ENCODE measurements at places on chromosomes 5 and 9.

DNA sequence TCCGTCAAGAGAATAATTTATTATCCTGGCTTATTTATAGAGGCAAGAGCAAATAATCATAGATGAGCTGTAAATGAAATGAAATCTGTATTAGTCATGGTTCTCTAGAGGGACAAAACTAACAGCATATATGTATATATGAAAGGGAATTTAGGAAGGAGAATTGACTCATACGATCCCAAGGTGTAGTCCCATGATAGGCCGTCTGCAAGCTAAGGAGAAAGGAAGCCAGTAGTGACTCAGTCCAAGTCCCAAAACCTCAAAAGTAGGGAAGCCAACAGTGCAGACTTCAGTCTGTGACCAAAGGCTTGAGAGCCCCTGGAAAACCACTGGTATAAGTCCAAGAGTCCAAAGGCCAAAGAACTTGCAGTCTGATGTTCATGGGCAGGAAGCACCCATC lies 515.9 kb upstream of the CYLC2 start:
- DNase-seq, result peak; percentile 65

DNA sequence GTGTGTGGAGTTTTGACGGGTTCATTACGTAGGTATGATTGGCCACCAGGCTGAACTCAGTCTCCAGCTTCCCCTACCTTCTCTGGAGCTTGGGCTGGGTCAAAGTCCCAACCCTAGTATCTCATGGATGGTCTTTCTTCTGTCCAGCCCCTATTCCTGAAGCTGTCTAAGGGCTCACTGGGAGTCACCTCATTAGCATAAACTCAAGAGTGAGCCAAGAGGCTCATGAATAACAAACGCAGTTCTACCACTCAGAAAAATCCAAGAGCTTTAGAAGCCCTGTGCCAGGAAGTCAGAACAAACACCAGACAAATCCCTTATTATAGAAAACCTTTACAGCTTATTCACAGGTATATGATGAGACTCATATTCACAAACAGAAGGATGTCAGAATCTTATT lies 180.3 kb upstream of the NFIL3 start:
- DNase-seq, result no peak

DNA sequence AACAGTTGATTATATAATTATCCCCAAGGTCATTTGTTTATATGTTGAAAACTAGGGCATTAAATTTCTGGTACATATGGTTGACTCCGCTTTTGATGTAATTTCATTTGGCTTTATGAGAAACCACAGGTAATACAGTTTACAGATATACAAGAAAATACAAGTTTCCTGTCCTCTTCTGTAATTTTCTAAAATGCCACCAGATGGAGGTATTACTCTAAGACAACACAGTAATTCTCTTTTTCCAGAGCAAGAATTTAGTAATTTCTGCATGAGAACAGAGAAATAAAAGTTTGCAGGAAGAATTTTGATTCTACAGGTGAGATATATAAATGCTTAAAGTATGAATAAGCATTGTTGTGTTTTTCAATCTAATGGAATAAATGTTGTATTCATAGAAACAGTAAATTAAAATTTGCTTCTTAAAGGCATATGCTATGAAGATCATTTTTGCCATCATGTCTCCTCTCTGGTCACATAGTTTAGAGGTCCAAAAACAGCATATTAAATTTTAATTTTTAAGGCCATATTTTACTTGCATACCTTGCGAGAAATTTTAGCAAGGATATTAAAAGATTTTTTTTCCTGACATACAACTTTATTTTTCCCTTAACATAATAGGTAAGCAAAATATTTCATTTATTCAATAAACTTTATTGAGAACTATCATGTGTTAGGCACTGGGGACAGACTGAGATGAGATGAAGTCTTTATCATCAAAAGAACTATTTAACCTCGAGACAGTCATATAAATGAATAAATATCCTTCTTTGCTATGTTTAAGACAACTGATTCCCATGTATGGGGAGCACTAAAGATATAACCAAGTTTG lies 22.7 kb downstream of the CHD1 start:
- DNase-seq, result no peak

GRCh38 chr9:126131066-126132010 lies 195.3 kb upstream of the MVB12B start:
- no peak for DNase-seq

- no peak for DNase-seq
Measured at GRCh38 chr5:51387884-51388275, 4.6 kb downstream of the ISL1 start.

DNA sequence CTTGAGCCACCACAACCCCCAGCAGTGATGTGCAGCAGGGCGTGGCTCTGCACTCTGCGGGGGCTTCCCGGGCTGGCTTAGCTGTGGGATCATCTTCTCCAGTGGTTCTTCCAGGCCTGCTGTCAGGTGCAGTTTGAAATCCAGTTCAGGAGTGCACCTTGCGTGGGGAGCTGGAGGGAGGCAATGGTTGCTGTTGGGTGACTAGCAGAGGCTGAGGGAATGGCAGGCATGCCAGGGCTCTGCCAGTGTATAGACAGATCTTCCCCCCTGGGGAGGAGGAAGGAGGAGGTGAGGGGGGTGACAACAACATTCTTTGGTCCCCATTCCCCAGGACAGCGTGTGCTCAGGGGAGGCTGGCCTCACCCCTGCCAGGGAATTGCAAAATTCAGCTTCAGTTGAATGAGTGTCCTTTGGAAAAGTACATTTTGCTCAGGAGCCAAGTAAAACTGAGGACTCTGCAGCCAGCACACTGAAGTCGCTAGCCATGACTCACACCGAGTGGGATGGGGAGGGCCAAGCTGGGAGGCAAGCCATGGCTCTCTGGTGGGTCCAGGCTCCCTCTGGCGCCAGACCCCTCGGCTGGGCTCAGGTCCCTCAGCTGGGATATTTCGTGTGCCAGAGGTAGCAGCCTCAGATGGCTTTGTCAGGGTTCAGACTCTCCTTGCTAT lies 35.0 kb downstream of the ERGIC1 start:
- peak; percentile 74 for DNase-seq

DNA sequence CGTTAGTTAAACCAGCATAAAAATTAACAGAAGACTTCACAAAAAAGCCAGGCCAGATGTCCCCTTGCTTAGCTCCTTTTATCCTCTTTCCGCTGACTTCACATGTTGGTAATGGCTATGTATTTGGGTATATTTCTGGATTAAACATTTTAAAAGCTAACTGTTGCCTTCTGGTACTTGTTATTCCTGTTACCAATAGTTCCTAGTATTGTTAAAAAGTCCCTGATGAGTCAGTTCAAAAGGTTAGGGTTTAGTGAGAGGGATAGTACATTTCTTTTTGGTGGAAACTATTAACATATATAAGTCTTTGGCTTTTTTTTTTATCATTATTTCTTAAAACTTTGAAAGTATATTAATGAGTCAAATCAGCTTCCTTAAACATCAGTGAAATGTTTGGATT lies 103.2 kb upstream of the ELL2 start:
- no peak for DNase-seq

DNA sequence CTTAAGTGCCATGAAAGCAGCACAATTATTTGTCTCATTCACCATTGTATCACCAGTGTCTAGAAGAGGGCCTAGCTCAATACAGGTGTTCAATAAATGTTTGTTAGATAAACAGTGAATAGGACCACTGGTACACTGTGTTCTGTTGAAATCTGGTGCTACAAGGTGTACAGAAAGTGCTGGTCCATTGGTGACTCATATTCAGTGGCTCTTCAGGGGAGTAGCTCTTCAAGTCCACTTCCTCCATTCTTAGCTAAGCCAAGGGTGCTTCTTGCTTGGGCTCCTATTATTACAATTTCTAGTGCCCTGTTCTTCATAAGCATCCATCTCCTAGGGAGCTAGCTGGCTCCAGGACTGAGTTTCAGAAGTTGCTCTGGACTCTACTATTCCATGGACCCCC lies 6.4 kb upstream of the FCHO2 start:
- no peak for DNase-seq

GRCh38 chr9:101264727-101265126 lies 120.1 kb downstream of the BAAT start:
- DNase-seq, result no peak

DNA sequence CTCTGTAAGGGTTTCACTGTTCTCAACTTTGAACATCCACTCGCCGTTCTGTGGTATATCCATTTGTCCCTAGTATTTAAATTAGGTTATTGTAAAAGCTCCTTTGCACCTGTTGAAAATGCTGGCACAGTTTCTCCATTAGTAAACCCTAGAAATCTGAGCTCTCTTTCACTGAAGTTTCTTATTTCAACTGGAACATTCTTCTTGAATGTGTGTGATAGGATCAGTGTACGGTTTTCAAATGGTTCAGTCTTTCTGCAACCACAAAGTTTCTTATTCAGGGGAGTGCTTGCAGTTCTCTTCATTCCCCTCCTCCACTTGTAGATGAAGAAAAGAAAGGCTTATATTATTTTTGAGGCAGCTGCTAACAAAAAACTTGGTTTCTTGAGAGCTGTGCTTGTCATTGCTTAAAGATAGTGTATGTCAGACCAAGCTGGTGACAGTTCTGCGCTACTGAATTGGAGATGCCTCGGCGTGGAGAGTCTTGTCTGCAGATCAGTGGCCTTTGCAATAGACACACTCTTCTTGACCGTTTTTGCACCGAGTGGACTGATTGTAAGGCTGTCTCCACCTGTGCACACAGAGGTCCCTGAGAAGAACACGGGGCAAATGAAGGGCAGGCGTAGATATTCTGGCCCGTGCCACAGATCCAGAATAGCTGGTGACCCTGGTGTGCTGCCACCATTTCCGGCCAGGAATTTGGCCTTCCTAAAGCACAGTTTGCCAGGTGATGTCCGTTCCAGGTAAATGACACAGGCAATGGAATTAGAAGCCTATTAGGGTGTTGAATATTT lies 102.2 kb downstream of the TRIO start:
- DNase-seq, result no peak

DNA sequence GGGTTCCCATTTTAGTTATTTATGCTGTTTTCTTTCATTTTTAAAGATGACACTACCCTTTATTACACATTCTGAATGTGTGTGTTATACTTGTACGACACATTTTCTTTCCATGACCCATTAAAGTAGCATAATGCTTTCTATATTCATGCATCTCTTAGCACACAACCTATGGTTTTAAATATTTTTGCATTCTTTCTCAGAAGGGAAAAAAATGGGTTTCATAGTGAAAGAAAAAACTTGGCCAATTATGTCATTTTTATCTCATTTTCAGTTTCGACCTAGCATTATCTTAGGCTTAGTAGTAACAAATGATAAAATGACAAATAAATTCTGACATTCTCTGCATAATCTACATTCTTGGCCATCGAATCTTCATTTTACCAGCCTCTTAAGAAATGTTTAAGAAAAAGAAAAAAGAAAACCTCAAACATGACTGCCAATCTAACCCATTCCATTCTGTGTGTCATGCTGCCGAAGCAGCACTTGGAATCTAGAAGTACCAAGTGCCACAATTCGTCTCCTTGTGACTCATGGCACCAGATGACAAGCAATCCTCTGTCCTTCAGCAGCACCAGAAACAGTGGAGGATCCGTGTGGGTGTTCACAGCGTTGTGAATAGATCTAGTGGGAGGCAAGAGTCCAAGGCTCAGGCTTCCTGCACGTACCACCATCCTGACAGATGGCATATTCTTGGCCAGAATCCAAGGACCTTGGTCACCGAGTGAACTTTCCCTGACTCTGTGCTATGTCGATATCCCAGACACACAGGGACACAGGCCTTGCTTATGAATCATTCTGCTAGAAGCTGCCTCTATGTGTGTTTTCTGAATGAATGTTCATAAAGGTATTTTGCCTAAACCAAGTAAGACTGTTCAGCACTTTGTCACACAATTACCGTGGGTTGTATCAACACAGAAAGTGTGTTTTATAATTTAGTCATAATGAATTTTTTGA lies 502.7 kb downstream of the NR2F1-AS1 start:
- peak; percentile 99 for DNase-seq
